ENCODE measurements at places on chromosomes 12 and 14.

DNA sequence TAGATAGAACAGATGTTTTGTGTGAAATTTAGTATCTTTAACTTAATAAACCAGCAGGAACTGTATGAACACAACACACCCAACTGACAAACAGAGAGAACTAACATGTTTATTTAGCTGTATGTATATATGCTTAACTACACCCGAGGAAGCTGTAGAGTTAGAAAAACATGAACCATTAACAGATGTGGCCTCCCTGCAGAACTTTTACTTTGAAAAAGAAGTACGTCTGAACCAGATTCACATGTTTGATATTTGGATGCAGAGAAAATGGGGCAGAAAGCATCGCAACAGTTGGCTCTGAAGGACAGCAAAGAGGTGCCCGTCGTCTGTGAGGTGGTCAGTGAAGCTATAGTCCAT is at the start of gene REP15:
Gene REP15 (plus strand): TSS at position 155 of the 360 bp plus-strand sequence. CDS start 116 bp downstream, at position 271.
- no peak for DNase-seq
- H3K27me3 ChIP-seq, result peaks cover 6% of the 10 kb centered on the region
- no peak within 1 kb of the TSS for H3K4me3 ChIP-seq
- no peaks in the 10 kb centered on the region for H3K4me1 ChIP-seq

DNA sequence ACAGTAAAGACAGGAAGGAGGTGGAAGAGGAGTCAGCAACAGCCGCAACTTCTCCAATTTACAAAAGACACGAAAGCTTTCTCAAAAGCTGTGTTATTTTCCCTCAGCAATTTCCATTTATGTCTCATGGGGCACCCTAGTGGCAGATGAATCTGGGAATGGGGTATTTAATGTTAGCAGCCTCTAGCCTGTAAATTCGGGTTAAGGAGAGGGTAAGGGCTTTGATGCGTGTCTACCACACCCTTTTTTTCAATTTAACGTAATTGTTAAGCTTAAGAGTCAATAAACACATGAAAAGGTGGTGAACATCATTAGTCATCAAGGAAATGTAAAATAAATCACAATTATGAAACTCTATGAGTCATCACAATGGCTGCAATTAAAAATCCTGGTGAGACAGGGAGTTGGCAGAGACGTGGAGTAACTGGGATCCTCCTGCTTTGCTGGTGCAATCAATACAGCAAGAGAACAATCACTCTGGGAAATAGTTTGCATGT is 986.4 kb downstream of the AACS start:
- no peak overlapping the region for H3K4me3 ChIP-seq
- no peak overlapping the region for H3K27ac ChIP-seq
- H3K36me3 ChIP-seq, result no peaks in the 10 kb centered on the region
- H3K27me3 ChIP-seq, result no peaks in the 10 kb centered on the region

GRCh38 chr12:31005256-31005943 is 68.3 kb upstream of the DDX11 start:
- H3K36me3 ChIP-seq, result no peaks in the 10 kb centered on the region
- no peak overlapping the region for H3K27ac ChIP-seq
- no peaks in the 10 kb centered on the region for H3K27me3 ChIP-seq
- DNase-seq, result no peak

- H3K27ac ChIP-seq, result peak overlapping the region; percentile 65
- no peak for DNase-seq
- H3K4me1 ChIP-seq, result peaks cover 89% of the 10 kb centered on the region
- no peak overlapping the region for H3K4me3 ChIP-seq
Observed at GRCh38 chr12:92560713-92561542, 141.9 kb upstream of the PLEKHG7 start.

DNA sequence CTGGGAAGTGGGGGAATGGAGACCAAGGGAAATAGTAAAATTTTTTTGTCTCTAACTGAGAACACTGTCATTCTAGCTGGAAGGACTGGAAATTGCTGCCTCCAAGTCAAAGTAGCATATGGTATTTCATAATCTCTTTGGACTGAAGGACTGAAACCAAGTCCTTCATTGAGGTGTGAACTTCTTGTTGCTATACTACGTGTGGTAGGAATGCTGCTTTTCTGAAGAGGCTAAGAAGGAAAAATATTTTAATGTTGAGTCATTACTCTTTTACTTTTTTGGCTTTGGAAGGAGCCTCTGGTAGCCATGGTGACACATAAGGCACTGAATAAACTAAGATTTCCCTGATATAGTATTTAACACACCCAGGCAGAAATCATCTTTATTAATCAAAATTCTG is 465.4 kb downstream of the NPAS3 start:
- H3K4me3 ChIP-seq, result no peak overlapping the region
- no peak overlapping the region for H3K27ac ChIP-seq
- H3K27me3 ChIP-seq, result no peaks in the 10 kb centered on the region
- H3K36me3 ChIP-seq, result no peaks in the 10 kb centered on the region
- H3K4me1 ChIP-seq, result no peaks in the 10 kb centered on the region

- peaks cover 14% of the 10 kb centered on the region for H3K27me3 ChIP-seq
- H3K4me3 ChIP-seq, result no peak overlapping the region
- no peak overlapping the region for H3K27ac ChIP-seq
- H3K4me1 ChIP-seq, result no peaks in the 10 kb centered on the region
Observed at GRCh38 chr12:131112700-131113290, 159.1 kb downstream of the ADGRD1 start.

DNA sequence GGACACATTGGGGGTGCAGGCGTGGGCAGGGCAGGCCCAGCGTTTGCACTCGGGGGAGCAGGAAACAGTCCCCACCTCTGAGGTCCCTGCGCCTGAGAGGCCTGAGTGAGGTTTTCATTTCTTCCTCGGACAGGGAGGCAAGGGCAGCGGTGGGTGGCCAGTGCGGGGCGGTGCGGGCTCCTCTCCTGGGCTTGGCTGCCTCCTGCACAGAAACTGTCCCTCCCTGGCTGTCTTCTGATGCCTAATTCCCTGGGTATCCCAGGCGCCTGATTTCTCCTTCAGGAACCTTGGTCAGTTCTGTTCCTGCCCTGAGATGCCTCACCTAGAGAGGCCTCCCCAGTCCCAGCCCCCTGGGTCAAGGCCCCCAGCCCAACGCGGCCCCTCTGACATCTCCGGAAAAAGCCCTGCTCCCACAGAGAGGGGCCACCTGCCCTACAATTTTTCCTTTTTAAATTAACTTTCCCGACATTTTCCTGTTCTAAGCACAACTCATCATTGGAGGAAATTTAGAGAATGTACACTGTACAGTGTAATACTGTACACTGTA is 260.3 kb downstream of the ADGRD1 start:
- H3K36me3 ChIP-seq, result no peaks in the 10 kb centered on the region
- no peak overlapping the region for H3K4me3 ChIP-seq
- H3K27me3 ChIP-seq, result peaks cover 20% of the 10 kb centered on the region
- DNase-seq, result no peak
- H3K4me1 ChIP-seq, result peaks cover 9% of the 10 kb centered on the region
- H3K27ac ChIP-seq, result no peak overlapping the region

DNA sequence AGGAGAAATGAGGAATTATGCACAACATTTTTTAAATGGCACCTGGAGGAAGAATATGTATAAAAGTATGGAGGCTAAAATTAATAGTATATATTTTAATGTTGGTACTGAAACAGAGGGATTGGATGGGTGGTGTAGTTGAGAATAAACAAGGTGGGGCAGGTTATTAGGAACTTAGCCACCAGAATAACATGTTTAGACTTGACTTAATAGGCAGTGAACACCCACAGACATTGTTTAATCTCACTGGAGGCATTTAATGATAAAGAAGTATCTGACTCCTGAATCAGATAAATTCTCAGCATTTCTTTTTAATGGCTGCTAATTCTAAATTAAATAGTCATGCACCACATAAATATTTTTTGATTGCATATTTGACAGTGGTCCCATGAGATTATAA is 139.7 kb downstream of the CNTN1 start:
- H3K36me3 ChIP-seq, result no peaks in the 10 kb centered on the region
- DNase-seq, result no peak
- peaks cover 4% of the 10 kb centered on the region for H3K27me3 ChIP-seq
- no peaks in the 10 kb centered on the region for H3K4me1 ChIP-seq
- no peak overlapping the region for H3K4me3 ChIP-seq

- DNase-seq, result no peak
- no peaks in the 10 kb centered on the region for H3K27me3 ChIP-seq
- H3K36me3 ChIP-seq, result no peaks in the 10 kb centered on the region
- no peaks in the 10 kb centered on the region for H3K4me1 ChIP-seq
- no peak overlapping the region for H3K4me3 ChIP-seq
Observed at GRCh38 chr12:130394906-130395305, 57.2 kb downstream of the PIWIL1 start.

- no peak overlapping the region for H3K27ac ChIP-seq
- peaks cover 2% of the 10 kb centered on the region for H3K4me1 ChIP-seq
- H3K27me3 ChIP-seq, result no peaks in the 10 kb centered on the region
- no peak for DNase-seq
Observed at GRCh38 chr12:23954332-23954731, 4.9 kb upstream of the SOX5 start.

DNA sequence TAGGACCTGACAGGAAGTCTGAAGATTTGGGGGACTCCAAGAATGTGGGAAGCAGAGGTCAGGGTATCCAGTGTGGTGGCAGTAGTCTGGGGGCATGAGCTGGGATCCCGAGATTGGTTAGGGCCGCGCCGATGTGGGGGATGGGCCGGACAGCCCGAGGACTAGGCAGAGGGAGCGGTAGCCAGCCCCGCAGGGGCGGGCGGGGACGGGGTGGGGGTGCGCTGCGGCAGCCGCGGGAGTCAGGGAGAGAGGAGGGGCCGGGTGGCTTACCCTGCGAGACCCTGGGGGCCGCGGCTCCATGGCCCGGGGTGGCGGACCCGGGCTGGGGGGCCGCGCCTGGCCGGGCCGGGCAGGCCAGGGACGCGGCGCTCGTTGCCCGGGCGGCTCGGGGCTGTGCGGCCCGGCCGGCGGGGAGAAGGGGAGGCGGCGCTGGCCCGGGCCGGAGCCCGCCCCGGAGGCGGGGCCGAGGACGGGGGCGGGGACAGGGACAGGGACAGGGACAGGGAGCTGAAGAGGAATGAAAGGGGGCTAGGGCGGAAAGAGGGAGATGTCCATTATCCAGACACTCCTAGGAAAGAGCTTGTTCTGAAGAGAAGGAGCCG is 5.6 kb downstream of the ZNF385A start:
- no peak for DNase-seq
- H3K4me1 ChIP-seq, result peaks cover 31% of the 10 kb centered on the region
- H3K27me3 ChIP-seq, result no peaks in the 10 kb centered on the region
- H3K4me3 ChIP-seq, result peak overlapping the region; percentile 65
- no peak overlapping the region for H3K27ac ChIP-seq
- no peaks in the 10 kb centered on the region for H3K36me3 ChIP-seq

- no peak for DNase-seq
- no peak overlapping the region for H3K4me3 ChIP-seq
- no peaks in the 10 kb centered on the region for H3K27me3 ChIP-seq
- H3K4me1 ChIP-seq, result no peaks in the 10 kb centered on the region
Observed at GRCh38 chr14:74207943-74208342, 31.3 kb upstream of the VSX2 start.

DNA sequence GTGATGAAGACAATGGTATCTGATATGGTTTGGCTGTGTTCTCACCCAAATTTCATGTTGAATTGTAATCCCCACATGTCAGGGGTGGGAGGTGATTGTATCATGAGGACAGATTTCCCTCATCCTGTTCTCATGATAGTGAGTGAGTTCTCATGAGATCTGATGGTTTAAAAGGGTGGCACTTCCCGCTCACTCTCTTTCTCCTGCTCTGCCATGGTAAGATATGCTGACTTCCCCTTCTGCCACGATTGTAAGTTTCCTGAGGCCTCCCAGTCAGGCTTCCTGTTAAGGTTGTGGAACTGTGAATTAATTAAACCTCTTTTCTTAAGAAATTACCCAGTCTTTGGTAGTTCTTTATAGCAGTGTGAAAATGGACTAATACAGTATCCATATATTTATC is 25.6 kb upstream of the PTHLH start:
- no peak overlapping the region for H3K4me3 ChIP-seq
- no peak overlapping the region for H3K27ac ChIP-seq
- no peaks in the 10 kb centered on the region for H3K4me1 ChIP-seq
- H3K36me3 ChIP-seq, result no peaks in the 10 kb centered on the region
- no peak for DNase-seq

GRCh38 chr12:123916729-123917128 is 55.9 kb downstream of the CCDC92 start:
- DNase-seq, result no peak
- H3K4me1 ChIP-seq, result no peaks in the 10 kb centered on the region
- H3K27me3 ChIP-seq, result peaks cover 7% of the 10 kb centered on the region
- H3K4me3 ChIP-seq, result no peak overlapping the region

DNA sequence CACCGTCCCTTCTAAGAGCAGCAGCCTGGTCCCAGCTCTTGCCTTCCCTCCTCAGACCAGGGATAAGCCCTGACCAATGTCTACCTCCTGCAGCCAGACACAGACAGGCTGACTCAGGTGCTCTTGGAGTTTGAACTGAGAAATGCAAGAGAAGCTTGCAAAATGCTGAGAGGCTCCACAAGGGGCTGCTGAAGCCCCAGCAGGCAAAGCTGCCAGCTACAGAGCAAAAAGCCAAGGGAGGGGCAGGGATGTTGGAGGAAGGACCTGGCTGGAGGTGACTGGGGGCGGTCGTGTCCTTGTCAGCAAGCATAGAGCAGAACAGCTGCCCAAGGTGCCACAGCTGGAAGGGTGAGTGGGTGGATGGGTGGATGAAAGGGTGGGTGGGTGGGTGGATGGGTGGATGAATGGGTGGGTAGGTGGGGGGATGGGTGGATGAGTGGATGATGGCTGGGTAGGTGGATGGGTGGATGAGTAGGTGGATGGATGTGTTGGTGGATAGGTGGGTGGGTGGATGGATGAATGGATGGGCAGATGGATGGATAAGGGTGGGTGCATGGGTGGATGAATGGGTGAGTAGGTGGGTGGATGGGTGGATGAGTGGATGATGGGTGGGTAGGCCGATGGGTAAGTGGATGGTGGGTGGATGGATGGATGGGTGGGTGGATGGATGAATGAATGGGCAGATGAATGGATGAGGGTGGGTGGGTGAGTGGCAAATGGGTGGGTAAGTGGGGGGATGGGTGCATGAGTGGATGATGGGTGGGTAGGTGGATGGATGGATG is 4.0 kb upstream of the INF2 start:
- H3K27me3 ChIP-seq, result no peaks in the 10 kb centered on the region
- no peak for DNase-seq
- no peak overlapping the region for H3K4me3 ChIP-seq
- peaks cover 63% of the 10 kb centered on the region for H3K4me1 ChIP-seq

DNA sequence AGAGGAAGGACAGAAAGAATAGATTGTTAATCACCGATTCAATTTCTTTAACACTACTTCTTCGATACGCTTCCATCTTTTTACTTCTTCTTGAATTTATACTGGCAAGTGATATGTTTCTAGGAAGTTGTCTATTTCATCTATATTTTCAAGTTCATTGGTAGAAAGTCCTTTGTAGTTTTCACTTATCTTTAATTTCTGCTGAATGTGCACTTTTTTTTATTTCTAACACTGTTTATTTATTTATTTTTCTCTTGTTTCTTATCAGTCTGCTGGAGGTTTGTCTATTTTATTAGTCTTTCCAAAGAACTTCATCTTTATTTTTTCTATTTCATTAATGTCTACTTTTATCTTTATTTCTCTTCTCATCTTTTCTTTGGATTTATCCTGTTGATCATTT is 63.6 kb downstream of the SIX1 start:
- no peak for DNase-seq
- H3K4me3 ChIP-seq, result no peak overlapping the region
- no peaks in the 10 kb centered on the region for H3K36me3 ChIP-seq
- peaks cover 8% of the 10 kb centered on the region for H3K27me3 ChIP-seq
- H3K4me1 ChIP-seq, result no peaks in the 10 kb centered on the region

- no peak overlapping the region for H3K27ac ChIP-seq
- DNase-seq, result no peak
- no peaks in the 10 kb centered on the region for H3K4me1 ChIP-seq
Observed at GRCh38 chr12:20268121-20268732, 100.1 kb upstream of the PDE3A start.
